Fibroblast of the aortic adventitia (primary cell): ENCODE measurements at places on chromosomes 6 and 20.

- no peak for DNase-seq
These were observed 96.3 kb downstream of the SPTLC3 start for GRCh38 chr20:13105039-13105438.

DNA sequence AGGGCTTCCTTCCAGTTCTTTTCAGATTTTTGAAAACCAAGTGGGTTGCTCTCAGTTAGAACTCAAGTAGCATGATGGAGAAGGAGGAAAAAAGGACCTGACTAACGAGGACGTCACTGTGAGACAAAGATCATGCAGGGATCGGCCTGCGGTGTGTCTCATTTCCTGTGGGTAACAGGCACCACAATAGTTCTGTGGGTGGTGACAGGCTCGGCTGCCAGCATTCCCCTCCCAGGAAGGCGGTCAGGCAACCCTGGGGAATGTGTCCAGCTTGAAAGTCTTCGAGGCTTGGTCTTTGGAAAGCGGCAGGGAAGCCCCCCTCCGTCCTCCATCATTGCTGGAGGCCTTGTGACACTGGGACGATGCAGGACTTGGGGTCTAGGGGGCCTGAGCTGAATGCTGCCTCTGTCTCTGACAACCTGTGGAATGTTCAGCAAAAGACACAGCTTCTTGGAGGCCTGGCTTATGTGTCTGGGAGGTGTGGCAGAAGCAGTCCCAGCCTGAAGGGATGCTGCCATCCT, 121.0 kb downstream of the BCAS1 start:
- peak; percentile 91 for DNase-seq

DNA sequence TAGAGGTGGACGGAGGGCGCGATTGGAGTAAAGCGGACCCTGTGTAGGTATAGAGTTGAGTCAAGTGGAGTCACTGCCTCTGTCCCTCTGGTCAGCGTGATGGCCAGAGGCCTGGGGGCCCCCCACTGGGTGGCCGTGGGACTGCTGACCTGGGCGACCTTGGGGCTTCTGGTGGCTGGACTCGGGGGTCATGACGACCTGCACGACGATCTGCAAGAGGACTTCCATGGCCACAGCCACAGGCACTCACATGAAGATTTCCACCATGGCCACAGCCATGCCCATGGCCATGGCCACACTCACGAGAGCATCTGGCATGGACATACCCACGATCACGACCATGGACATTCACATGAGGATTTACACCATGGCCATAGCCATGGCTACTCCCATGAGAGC, 479 bp downstream of the SLC39A7 start:
- no peak for DNase-seq

DNA sequence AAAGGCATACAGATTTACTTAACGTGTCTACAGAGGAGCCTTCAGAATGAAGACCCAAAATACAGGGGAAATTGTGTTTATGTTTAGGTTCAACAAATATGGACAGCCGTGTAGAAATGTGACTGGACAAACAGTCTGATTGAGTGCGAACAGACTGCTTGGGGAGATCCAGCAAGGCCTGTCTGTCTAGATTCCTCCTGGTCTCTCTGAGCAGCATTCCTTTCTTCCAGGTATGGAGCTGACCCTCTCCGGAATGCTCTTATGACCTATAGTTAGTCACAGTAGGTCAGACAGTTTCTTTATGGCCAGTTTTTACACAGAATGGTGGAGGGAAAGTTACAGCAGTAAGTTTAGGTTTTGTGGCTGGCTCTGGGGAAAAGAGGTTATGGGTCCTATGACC, 9.0 kb downstream of the RIN2 start:
- no peak for DNase-seq

- DNase-seq, result peak; percentile 82
These were observed 312.3 kb downstream of the HAO1 start for GRCh38 chr20:7627734-7628663.

DNA sequence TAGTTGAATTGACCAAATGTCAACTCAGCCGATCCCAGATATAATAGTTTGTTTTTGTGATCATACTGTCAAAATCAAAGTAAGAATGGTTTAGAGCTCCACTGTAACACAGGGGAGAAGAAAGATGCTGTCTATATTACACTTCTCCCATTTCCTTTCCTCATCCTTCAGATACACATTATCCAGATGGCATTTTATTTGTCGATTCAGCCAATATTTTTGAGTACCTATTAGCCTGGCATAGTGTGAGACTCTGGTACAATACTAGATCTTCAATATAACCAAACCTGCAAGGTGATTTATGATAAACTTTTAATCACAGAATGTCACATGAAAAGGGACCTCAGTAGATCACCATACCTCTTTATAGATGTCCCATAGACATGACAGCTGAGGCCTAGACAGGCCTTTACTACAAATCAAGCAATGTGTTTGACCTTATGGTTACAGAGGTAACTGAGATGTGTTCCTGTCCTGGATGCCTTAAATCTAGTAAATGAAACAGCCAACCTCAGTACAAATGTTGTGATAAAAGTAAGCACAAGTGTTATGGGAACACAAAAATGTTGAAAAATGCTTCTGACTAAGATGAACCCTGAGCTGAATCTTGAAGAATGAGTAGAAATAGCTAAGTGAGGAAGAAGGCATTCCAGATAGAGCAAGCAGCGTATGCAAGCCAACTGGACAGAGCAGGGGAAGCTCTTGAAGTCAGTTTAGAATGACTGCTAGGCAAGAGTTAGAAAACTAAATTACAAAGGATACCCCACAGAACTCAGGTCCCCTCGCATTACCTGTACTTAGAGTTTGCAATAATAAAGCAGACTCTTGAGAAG, 1.9 kb downstream of the FBXO9 start:
- peak; percentile 34 for DNase-seq

DNA sequence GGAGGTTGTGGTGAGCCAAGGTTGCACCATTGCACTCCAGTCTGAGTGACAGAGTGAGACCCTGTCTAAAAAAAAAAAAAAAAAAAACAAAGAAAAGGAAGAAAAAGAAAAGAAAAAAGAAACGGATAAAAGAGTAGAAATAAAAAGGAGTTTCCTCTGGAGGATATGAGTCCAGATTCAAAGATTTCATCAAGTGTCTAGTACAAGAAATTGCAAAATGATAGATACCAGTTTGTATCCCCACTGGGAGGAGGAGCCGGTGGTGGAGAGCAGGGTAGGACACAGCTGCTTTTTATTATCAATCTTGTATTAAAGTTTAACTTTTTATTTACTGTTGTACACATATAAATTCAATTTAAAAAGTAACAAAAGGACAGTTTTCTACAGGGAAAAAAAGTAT, 113.9 kb downstream of the BMP7 start:
- no peak for DNase-seq

DNA sequence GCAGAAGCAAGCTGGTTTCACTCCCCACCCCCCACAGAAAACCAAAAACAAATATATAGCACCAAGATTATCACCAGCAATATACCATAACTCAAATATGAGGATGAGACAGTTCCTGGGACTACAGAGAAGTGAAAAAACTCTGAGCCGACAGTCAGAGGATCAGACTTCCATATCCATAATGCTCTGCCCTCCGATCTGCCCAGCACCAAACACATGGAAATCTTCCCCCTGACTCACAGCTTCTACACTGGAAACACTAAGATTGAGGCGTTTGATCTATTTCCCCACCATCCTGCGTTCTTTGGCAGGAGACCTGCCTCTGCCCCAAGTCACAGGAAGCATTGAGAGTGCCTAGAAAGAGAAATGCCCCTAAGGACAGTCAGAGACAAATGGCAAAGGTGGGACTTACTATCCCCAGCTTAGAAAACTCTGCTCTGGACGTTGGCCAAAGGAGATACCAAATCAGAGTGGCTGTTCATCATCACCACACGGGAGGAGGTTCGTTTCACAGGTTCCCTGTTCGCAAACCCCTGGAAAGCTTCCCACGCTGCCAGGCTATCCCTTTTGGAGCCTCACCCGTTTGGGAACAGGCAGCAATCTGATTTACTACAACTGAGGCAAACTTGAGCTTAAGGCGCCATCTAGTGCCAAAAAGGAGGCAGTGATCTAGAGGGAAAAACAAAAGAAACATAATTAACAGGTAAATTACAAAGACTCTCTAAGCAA, 48.7 kb upstream of the SRSF6 start:
- DNase-seq, result peak; percentile 75

GRCh38 chr20:18567739-18568091, 483 bp downstream of the SMIM26 start:
- no peak for DNase-seq

GRCh38 chr20:61042506-61043385, 209.3 kb upstream of the CDH4 start:
- no peak for DNase-seq

DNA sequence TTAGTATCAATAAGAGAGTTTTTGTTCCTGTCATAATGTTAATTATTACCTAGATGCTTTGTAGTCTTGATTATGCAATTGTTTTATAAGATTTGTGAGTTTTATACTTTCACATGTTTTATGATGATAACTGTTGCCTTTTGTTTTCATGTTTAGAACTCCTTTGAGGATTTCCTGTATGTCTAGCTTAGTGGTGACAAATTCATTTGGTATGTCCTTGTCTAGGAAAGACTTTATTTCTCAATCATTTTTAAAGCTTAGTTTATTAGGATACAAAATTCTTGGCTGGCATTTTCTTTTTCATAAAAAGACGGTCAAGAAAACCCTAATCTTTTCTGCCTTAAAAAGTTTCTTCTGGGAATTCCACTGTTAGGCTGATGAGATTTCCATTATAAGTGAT, 849.9 kb upstream of the EYS start:
- DNase-seq, result no peak
